Peyer's patch (tissue), 4 donors: ENCODE measurements at places on chromosomes 3 and 15. TPM values are rescaled to one million over a fixed set of nuclear protein-coding genes. Genes with fewer than 3 reads are reported as not detected.

GRCh38 chr3:43905157-43905556 is 214.4 kb downstream of the ABHD5 start:
- no peak for DNase-seq
- H3K27ac ChIP-seq, result no peak overlapping the region
- H3K4me1 ChIP-seq, result no peaks in the 10 kb centered on the region
- no peaks in the 10 kb centered on the region for H3K27me3 ChIP-seq
- H3K36me3 ChIP-seq, result no peaks in the 10 kb centered on the region

TP63 gene
- total RNA-seq, result 0.27 TPM

MNS1 gene
- total RNA-seq, result 3.2 TPM

P2RY14 gene
- total RNA-seq, result 1.7 TPM

TTLL3 gene
- 594 TPM for total RNA-seq

STXBP5L gene
- 0.27 TPM for total RNA-seq

GRCh38 chr3:171809861-171810628 is at the start of gene PLD1:
Gene PLD1 (minus strand): TSS chr3:171810483. CDS start chr3:171738051, 72,432 bp downstream.
- peak within 1 kb of the TSS; percentile 89 for H3K27ac ChIP-seq
- peak; percentile 84 for DNase-seq
- no peaks in the 10 kb centered on the region for H3K36me3 ChIP-seq
- peaks cover 5% of the 10 kb centered on the region for H3K4me1 ChIP-seq
- peak within 1 kb of the TSS; percentile 53 for H3K4me3 ChIP-seq

- no peaks in the 10 kb centered on the region for H3K4me1 ChIP-seq
- no peak overlapping the region for H3K4me3 ChIP-seq
- H3K36me3 ChIP-seq, result no peaks in the 10 kb centered on the region
- no peak for DNase-seq
- no peaks in the 10 kb centered on the region for H3K27me3 ChIP-seq
Observed at GRCh38 chr15:92075764-92076163, 222.3 kb downstream of the SLCO3A1 start.

DNA sequence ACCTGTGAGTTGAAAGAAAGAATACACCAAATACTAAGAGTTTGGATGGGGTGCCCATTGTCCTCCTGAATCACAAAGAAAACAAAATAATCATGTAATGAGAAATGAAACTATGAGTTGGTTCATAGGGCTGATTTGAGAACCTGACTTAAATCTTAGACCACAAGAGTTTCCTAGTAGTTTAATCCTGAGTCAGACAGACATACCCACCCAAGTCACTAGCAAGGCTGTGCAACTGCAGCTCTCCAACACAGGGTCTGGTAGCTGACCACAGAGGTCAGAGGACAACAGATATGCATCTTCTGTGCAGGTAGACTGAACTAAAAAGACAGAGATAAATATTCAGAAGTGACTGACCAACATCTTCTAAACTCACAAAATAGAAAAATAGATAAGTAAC is 296.3 kb upstream of the TMCO5A start:
- no peak overlapping the region for H3K4me3 ChIP-seq
- DNase-seq, result no peak
- H3K27ac ChIP-seq, result no peak overlapping the region
- H3K27me3 ChIP-seq, result no peaks in the 10 kb centered on the region
- no peaks in the 10 kb centered on the region for H3K36me3 ChIP-seq

DNA sequence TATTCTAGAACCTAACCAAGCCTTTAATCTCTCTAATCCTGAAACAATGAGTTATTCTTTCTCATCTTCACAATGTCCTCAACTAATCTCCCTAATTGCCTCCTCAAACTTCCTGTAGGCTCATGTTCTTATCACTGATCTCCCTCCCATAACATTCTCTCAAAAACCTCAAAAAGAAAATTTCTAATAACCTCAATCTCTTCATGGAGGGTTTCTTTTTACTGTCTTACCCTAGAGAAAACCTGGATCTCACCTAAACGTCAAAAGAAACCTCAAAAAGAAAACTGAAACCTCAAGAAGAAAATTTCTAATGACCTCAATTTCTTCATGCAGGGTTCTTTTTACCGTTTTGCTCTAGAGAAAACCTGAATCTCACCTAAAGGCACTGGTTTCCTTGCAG is 150.2 kb downstream of the GSK3B start:
- no peak overlapping the region for H3K4me3 ChIP-seq
- H3K36me3 ChIP-seq, result no peaks in the 10 kb centered on the region
- no peaks in the 10 kb centered on the region for H3K27me3 ChIP-seq
- no peaks in the 10 kb centered on the region for H3K4me1 ChIP-seq
- H3K27ac ChIP-seq, result no peak overlapping the region

- no peaks in the 10 kb centered on the region for H3K36me3 ChIP-seq
- H3K27ac ChIP-seq, result no peak overlapping the region
- H3K4me1 ChIP-seq, result no peaks in the 10 kb centered on the region
- no peak for DNase-seq
Observed at GRCh38 chr3:24907106-24907505, 412.5 kb upstream of the THRB start.
